T-helper 2 cell treated with Interferon-gamma antibody and Interleukin-4, amounts not matched to agents 5 μg/mL and 100 μg/mL, for 36 hours (primary cell): ENCODE measurements at places on chromosomes 6 and 20.

DNA sequence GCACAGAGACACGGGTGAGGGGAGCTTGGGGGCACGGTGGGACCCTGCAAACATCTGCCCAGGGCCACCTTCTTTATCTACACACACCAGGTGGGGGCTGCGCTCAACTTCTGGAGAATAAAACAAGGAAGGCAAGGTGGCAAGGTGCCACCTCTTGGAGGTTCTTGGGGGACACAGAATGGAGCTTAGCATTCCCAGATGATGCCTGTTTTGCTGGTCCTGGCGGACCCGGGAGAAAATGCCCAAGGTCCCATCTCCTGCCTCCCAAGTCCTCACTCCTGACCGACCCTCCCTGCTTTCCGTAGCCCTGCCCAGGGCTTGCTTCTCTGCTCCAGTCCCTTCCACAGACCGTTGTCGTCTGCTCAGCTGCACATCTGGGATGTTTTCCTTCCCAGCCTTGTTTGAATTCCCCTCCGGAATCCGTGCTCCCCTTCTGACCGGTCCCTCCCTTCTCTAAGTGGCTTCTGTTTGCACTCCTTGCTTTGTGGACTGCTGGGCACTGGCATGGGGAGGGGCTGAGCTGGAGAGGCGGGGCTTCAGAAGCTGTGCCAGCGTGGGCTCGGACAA, 13.1 kb downstream of the ITPR3 start:
- DNase-seq: no peak

DNA sequence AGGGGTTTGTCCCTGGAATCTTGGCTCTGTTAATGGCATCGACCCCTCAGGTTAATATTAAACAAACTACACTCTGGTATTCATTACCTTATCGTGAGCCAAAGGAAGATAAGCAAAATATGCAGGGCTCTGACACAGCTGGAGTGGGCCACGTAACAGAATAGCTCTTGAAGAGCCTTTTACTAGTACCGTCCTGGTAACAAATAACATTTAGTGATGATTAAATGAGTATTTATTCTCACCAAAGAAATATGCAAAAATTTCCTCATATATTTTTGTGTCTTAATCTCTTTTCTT, 20.1 kb upstream of the UTRN start:
- DNase-seq: no peak

- DNase-seq: no peak
These were observed 1224.2 kb upstream of the GJE1 start for GRCh38 chr6:140908505-140908904.

DNA sequence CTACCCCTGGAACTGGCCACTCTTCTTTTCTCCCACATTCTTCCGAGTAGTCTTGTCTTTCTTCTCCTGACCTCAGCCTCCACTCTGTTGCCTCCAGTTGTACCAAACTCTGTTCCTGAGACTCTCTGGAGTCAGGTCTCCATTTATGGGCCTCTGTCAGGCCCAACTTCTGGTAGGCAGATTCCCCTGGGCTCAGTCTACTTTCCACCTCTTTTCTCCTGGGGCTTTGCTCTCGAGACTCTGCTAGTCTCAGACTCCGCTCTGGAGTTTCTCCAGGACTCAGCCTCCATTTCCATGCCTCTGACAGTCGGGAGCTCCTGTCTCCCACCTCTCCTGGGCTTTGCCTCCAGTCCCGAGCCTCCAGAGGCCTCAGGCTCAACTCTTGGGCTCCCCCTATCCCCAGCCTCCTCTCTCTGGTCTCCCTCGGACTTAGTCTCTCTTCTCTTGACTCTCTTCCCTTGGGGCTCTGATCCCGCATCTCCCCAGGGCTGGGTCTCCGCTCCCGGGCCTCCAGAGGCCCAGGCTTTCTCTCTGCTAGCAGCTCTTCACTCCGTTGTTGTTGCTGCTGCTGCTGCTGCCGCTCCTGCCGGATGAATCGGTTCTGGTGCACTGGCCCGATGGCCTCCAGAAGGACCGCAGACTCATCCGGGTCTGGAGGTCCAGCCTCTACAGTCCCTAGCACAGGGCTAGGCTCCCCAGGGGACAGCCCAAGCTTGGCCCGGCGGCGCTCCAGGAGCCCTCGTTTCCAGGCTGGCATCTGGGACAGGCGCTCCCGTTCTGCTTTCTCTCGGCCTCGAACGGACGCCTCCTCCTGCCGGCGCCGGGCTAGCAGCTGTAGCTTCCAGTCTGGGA, 1.1 kb downstream of the PPP1R18 start:
- DNase-seq: no peak

- no peak for DNase-seq
These were observed 64.7 kb downstream of the ARHGAP18 start for GRCh38 chr6:129645106-129645829.

GRCh38 chr20:17871886-17872285, 96.7 kb downstream of the SNX5 start:
- DNase-seq: no peak

DNA sequence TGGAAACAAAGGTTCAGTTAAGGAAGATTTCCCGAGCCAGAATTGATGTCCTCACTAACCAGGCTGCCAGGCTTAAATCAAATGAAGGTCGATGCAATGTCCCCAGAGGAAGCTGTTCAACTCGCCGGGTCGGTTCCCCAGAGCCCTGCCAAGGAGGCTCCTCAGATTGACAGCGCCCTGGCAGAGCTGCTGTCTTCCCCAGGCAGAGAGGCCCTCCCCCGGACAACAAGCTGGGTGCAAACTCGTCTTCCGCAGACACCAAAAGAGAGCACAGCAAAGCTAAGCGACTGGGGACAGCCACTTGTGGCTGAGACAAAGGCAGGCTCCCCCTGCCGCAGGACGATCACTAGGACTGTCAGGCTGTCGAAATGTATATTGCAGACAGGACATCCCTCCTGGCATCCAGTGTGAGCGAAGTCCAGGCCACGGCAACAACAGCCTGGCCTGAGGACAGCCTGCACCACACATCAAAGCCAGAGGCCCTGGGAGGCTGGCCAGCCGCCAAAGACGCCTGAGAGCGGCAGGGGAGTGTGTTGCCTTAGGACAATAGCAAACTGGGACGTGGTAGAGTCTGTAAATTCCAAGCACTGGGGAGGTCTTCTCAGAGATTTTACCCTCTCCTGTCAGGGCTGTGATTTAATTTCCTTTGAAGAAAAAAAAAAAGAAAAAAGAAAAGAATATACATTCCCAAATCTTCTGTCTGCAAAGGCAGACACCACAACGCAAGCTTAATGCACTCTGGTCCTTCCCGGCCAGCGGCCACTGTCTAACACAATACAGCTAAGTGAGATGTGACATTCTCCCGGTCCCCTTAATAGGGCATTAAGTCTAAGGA, 99.1 kb downstream of the HIVEP2 start:
- no peak for DNase-seq
